ENCODE measurements at places on chromosomes 16 and 17. TPM values are rescaled to one million over a fixed set of nuclear protein-coding genes. Genes with fewer than 3 reads are reported as not detected.

SLC5A2 gene
- total RNA-seq, result 1.4 TPM

CCL4 gene
- not detected for total RNA-seq

DBNDD1 gene
- 15.8 TPM for total RNA-seq

CTRB1 gene
- total RNA-seq, result 0.57 TPM

TP53TG3 gene
- 1.1 TPM for total RNA-seq

AMFR gene
- total RNA-seq, result 54.1 TPM

TEX19 gene
- total RNA-seq, result 0.14 TPM

Data from motor neuron (in vitro differentiated cells).